Uterus (tissue), 4 donors: ENCODE measurements at places on chromosomes 11 and 22. TPM values are rescaled to one million over a fixed set of nuclear protein-coding genes. Genes with fewer than 3 reads are reported as not detected.

DNA sequence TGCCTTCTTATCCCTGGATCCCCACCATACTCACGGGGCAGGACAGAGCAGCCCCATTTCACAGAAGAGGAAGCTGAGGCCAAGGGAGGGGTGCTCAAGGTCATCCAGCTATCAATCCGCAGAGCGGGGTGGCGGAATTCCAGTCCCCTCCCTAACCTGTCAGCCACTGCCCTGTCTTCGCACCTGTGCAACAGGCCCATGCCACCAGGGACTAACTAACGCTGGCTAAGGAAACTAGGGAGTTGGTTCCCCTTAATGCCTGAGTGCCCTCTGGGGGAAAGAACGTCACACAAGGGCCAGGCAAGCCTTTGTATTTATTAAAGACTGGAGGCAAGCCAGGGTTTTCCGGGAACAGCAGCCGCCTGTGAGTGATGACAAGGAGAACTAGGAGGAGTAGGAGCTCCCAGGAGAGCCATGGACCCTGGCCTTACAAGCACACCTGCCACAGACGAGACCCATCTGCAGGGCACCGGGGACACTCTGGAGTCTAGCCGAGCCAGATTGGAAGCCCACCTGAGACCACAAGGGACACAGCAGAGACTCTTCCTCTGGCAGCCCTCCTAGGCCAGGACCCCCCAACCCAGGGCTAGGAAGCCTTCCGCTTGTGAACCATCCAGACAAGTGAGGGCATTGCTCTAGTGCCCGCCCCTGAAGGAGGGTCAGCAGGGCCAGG lies 64.4 kb downstream of the MYH9 start:
- H3K4me1 ChIP-seq, result peaks cover 26% of the 10 kb centered on the region
- no peaks in the 10 kb centered on the region for H3K36me3 ChIP-seq
- H3K27ac ChIP-seq, result peak overlapping the region; percentile 95

DNA sequence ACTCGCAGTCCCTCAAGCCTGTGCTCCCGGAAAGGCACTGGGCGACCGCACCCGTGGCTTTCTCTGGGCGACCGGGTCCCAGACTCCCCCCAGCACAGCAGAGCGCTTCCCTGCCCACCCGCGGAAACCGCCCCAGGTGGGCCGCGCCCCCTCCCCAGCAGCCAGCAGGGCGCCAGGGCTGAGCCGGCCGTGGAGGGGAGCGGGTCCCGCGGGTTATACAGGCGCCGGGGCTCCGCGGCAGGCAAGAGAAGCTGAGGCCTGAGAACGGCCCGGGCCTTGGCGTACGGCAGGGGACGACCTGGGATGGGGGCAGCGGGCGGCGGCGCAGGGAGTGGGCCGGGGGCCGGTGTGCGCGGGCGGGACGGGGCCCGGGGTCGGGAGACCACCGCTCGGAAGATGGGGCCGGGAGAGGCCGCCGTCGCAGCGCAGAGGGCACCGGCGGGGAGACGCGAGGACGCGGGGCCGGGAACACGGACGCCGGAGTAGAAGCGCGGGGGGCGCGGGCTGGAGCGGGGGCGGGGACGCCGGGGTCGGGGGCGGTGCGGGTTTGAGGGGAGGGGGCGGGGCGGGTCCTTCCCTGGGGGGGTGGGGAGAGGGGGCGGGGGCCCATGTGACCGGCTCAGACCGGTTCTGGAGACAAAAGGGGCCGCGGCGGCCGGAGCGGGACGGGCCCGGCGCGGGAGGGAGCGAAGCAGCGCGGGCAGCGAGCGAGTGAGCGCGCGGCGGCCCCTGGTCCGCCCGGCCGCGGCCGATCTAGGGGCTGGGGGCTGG lies at the start of gene MDK:
TSS of gene MDK (plus strand) at position 622 of the 771 bp plus-strand sequence. CDS start 389 bp downstream, outside the sequence.
- peaks cover 9% of the 10 kb centered on the region for H3K4me1 ChIP-seq
- H3K36me3 ChIP-seq, result no peaks in the 10 kb centered on the region
- peak within 1 kb of the TSS; percentile 98 for H3K27ac ChIP-seq
- H3K27me3 ChIP-seq, result no peaks in the 10 kb centered on the region

DNA sequence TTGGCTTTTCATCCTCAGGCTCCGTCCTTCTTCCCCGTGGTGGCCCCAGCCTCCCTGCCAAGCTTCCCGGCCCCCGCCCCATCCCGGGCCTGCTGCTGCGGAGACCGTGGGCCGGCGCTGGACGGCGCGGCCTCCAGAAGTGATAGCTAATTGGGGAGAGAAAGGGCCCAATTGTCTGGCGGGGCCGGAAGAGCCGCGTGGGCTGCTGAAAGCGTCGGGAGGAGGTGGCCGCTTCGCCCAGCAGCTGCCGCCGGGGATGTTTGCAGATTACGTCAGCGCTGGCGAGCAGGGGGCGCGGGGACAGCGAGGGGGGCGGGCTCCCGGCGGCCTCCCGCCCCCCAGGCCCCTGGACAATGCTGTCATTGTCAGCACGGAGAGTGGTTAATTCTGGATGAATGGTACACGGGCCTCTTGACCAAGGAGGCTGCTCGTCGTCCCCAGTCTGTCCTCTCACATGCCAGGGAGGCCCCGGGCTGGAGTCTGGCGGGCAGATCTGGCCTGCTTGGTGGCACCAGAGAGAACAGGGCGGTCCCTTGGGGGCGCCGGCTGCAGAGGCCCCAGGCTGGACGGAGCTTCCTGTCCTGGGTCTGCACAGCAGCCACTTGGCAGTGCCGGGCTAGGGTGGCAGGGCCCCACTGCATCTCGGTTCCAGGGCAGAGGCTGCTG lies 1.6 kb downstream of the SMIM38 start:
- peak; percentile 36 for DNase-seq

DNA sequence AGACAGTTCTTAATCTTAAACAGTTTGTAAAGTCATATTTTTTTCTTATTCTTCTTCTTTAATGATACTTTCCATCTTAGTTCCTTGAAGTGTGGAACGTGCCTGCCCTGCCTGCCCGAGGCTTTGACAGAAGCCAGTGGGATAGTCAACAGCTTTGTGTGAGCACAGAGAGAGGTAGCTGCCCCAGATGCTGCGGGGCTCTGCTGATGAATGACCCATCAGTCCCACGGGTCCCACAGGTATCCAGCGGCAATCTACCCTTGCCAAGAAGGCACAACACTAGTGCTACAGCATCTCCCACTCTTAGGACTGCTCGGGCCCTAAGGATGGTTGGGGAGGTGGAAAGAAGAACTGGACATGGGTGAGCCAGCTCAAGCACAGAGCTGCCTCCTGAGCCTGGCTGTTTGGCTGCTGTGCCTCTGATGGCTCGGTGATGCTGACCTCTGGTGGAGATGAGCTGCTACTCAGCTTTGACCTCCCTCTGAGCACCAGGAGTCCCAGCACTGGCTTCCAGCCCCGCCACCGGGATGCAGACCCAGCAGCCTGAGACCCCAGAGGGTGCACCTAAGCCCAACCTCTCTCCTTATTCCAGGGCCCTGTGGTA lies 11.8 kb upstream of the APLNR start:
- no peaks in the 10 kb centered on the region for H3K27me3 ChIP-seq
- no peaks in the 10 kb centered on the region for H3K4me1 ChIP-seq
- DNase-seq, result peak; percentile 64
- peak overlapping the region; percentile 44 for H3K27ac ChIP-seq
- H3K4me3 ChIP-seq, result no peak overlapping the region

The RIMBP3B gene
- total RNA-seq, result 0.41 TPM

The CTSC gene
- total RNA-seq, result 28.8 TPM

The ANKK1 gene
- total RNA-seq, result not detected

The FOLH1 gene
- total RNA-seq, result 4.4 TPM
